ENCODE measurements at places on chromosomes 6 and 20.

DNA sequence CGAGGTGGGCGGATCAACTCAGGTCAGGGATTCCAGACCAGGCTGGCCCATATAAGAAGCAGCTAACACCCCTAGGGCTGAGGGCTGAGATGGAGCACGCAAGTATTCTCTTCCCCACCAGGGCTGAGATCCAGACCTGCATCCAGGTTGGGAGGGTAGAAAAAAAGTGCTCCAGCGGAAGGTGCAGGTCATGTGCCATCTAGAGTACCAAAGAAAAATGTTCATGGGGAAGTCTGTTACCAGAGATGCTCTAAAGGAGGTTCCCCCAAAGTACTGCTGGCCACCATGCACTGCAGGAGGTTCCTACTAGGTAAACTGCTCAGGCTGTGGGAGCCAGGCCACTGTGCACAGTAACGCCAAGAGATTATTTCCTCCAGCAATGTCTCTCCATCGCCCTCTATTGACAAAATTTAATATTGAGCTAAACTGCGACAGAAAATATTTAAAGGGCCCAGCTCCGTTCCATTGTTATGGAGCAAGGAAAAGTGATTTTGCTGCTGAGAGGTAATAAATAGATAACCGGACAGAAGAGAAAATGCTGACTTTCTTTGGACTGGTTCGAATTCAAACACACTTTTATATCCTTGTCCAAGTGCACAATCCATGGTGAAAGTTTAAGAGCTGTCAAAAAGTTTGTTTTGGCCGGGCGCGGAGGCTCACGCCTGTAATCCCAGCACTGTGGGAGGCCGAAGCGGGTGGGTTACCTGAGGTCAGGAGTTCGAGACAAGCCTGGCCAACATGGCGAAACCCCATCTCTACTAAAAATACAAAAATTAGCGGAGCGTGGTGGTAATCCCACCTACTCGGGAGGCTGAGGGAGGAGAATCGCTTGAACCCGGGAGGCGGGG lies 159.9 kb downstream of the OR2B2 start:
- DNase-seq = peak; percentile 30

DNA sequence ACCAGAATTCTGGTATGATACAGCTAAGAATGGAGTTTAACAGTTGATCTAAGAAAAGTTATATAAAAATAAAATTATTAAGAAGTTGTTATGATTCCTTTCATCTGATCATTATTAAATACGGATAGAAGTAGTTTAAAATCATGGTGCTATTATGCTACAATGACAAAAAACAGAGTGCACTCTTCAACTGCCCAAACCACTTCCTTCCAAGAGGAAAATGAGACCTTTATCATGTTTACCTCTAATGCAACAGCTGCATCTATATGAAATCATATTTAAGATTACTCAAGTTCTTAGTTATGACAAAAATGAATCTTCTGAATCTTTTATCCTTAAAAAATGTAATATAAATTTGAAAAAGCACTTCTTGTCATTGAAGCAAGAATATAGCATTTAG lies 31.2 kb downstream of the HACE1 start:
- no peak for DNase-seq

DNA sequence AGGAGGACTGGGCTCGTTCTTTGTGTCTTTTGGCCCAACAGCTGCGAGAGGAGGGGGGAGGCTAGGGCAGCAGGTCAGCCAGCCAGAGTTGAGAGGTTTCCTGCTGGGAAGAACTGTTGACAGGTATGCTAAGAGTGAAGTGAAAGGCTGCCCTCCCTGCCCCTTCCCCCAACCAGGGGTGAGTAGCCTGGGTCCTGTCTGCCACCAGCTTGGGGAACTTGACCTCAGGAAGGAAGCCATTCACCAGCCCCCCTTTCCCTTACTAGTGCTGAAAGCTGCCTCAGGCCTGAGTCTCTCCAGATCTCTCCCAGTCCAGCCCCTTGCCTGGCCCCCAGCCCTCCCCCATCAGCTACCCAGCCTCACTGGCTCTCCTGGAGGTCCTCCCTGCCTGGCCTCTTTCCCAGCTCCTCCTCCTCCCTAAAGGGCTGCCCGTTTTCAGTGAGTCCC lies 20.7 kb upstream of the ZNF76 start:
- no peak for DNase-seq

- DNase-seq = no peak
Measured at GRCh38 chr20:5654557-5654956, 95.6 kb upstream of the SHLD1 start.

GRCh38 chr20:19554666-19555065 lies 203.4 kb upstream of the RIN2 start:
- no peak for DNase-seq

- DNase-seq = no peak
Measured at GRCh38 chr6:143037470-143037869, 23.2 kb upstream of the AIG1 start.

GRCh38 chr6:66558189-66558588 lies 851.2 kb upstream of the EYS start:
- no peak for DNase-seq

DNA sequence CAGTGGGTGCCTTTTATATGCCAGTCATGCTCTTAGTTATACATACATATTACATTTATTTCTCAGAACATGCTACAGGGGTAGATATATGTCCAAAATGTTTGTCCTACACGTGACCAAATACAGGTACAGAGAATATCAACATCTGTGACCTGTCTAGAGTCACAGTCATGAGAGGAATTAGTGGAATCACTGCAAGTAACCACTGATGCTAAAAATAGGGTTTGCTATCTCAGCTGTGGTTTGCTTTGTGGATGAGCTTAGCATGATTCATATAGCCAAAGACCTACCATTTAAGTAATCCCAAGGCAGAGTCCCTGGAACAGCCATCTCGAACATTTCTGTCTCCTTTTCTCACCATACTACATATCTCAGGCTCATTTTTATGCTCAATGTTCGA lies 32.3 kb downstream of the GSTA3 start:
- DNase-seq = no peak

GRCh38 chr6:149084808-149085556 lies 232.5 kb upstream of the TAB2 start:
- DNase-seq = no peak

- DNase-seq = no peak
Measured at GRCh38 chr6:165922309-165922794, 245.3 kb downstream of the TBXT start.

GRCh38 chr6:156783958-156784357 lies 6.8 kb downstream of the ARID1B start:
- no peak for DNase-seq

- no peak for DNase-seq
Measured at GRCh38 chr20:16848526-16848925, 100.4 kb downstream of the OTOR start.

- DNase-seq = no peak
Measured at GRCh38 chr6:169530752-169531123, 171.1 kb downstream of the WDR27 start.

DNA sequence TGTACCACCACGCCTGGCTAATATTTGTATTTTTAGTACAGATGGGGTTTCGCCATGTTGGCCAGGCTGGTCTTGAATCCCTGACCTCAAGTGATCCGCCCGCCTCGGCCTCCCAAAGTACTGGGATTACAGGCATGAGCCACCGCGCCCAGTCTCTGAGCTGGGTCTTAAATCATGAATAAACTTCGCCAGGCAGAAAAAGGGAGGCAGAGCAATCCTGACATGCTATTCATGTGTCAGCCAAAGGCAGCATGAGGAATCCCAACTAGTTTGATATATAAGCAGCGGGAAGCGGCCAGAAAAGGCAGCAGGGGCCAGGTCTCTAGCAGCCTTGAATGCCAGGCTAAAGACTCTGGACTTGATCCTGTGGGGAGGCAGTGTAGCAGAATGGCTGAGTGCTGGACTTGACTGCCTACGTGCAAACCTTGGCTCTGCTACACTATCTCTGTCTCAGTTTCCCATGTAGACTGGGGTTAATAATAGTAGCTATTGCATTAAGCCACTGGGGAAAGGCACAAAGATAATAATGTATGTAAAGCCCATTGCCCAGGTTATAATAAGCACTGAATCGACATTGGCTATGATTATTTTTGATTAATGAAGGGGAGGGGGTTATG lies 1.8 kb downstream of the PROCR start:
- no peak for DNase-seq

- peak; percentile 11 for DNase-seq
Measured at GRCh38 chr20:38337561-38338140, 8.6 kb upstream of the LBP start.

- no peak for DNase-seq
Measured at GRCh38 chr20:3090565-3090964, 6.0 kb upstream of the AVP start.

GRCh38 chr6:163820171-163820570 lies 405.7 kb downstream of the QKI start:
- DNase-seq = no peak

GRCh38 chr6:67889682-67889995 lies 745.4 kb upstream of the ADGRB3 start:
- DNase-seq = no peak

GRCh38 chr6:802701-803100 lies 109.8 kb upstream of the EXOC2 start:
- DNase-seq = no peak

DNA sequence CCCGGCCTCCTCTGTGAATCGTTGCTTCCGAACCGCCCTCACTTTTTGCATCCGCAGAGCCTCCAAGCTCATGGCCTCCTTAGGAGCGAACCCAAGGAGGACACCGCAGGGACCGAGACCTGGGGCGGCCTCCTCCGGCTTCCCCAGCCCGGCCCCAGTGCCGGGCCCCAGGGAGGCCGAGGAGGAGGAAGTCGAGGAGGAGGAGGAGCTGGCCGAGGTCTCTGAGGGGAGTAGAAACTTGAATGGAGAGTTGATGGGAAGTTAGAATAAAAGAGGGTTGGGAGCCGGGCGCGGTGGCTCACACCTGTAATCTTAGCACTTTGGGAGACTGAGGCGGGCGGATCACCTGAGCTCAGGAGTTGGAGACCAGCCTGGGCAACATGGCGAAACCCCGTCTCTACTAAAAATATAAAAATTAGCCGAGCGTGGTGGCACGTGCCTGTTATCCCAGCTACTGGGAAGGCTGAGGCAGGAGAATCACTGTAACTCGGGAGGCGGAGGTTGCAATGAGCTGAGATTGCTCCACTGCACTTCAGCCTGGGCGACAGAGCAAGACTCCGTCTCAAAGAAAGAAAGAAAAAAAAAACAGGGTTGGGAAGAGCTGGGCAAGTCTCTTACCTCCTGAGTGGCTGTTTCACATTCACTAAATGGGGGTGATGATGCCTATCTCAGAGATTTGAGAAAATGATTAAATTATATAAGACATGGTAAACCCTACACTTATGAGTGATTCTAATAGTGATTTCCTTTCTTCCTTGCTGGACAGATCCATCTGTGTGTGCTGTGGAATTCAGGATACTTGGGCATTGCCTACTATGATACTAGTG lies 805 bp downstream of the MSH5 start:
- DNase-seq = no peak

GRCh38 chr6:155310596-155310995 lies 3.7 kb downstream of the TFB1M start:
- DNase-seq = no peak

- no peak for DNase-seq
Measured at GRCh38 chr6:131387562-131388447, 185.2 kb upstream of the ARG1 start.

- DNase-seq = no peak
Measured at GRCh38 chr6:152380993-152381898, 255.9 kb downstream of the SYNE1 start.

DNA sequence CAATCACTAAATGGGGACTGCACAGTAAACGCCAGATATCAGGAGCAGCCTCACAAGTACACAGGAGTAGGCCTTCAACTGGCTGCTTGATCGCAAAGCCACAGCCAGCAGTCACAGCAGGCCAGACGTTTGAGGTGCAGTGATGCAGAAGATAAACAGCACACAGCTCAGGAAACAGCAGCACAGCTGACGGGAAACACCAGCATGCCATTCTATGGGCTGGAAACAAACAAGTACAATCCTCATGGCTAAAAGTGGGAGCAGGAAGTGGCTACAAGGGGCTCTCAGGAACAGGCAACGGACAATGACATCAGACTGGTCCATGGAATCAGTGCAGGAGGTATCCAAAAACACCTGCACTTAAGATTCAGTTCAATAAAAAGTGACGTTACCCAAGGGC lies 111.0 kb downstream of the DTNBP1 start:
- DNase-seq = no peak

DNA sequence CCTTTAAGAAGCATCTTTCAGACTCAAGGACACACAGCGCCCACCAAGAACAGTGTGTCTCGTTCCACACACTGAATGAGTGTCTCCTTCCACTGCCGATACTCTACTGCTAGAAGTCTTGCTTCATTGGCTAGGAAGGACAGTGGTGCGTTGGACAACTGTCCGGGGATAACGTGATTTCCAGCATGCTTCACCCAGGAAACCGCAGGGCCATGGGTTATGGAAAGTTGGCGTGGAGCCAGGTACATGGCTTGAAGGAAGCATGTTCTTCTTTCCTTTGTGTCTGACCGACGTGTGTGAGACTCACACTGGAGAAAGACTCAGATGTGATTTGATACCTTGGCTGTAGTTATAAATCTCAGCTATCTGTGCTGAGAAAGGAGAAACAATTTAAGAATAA lies 73.2 kb downstream of the SMOC2 start:
- no peak for DNase-seq

- peak; percentile 53 for DNase-seq
Measured at GRCh38 chr6:83536034-83536646, 23.8 kb downstream of the PRSS35 start.

GRCh38 chr6:116666869-116667268 lies 1.7 kb downstream of the ZUP1 start:
- no peak for DNase-seq

GRCh38 chr6:49906526-49906925 lies 40.2 kb upstream of the CRISP1 start:
- DNase-seq = no peak

DNA sequence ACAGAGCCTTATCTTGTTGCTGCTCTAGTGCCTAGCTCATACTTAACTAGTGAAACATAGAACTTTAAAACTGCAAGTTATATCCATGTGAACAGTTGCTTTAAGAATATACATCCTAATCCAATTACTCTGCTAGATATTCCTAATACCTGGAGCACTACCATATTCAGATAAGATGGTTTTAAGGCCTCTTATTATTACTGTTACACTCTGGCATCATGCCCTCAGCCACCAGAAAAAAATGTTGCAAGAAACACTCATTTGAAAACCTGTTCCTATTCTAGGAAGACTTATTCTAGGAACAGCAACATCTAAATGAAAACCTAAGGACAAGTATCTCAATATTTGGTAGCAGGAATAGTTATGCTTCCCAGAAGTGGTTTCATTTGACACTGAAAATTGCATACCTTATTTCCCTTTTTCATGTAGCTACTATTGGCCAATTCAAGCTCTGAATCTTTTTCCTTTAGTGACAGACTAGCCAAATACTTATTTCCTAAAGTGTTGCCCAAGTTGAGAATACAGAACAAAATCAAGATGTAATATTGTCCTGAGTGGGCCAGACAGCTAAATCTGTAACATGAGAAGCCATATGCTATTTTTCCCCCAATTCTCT lies 4.8 kb upstream of the MTFR2 start:
- DNase-seq = no peak

GRCh38 chr6:158669145-158670035 lies 19.5 kb downstream of the SYTL3 start:
- DNase-seq = no peak

GRCh38 chr6:39931607-39932006 lies 2.7 kb downstream of the MOCS1 start:
- DNase-seq = no peak

Measured in stimulated activated CD4-positive, alpha-beta T cell treated with anti-CD3 and anti-CD28 coated beads, Interleukin-2, amount 100 ng/mL, for 48 hours (primary cell).